NCI-H1436 treated with DMSO at 0.1 percent for 48 hours (cell line): ENCODE measurements at places on chromosomes 3 and 15.

GRCh38 chr3:36663666-36664291 is 100.6 kb downstream of the DCLK3 start:
- no peak for DNase-seq

GRCh38 chr3:129357616-129358015 is 70.8 kb downstream of the EFCAB12 start:
- DNase-seq = no peak

- no peak for DNase-seq
Observed at GRCh38 chr3:36477655-36478054, 97.4 kb downstream of the STAC start.

- DNase-seq = no peak
Observed at GRCh38 chr3:24229468-24230221, 265.0 kb downstream of the THRB start.

DNA sequence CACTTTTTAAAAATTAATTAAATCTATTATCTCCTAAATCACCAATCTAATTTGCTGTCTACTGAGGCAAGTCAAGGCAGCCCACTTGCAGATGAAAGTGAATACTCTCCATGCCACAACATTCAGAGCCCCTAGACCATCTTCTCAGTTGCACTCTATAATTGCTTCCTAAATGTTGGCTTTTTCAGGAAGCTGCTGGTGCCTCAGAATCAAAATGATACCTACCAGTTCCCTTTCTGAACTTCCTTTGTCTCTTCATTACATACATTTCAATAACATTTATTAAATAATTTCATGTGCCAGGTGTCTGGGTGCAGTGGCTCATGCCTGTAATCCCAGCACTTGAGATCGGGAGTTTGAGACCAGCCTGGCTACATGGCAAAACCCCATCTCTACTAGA is 124.1 kb downstream of the SERPINI1 start:
- DNase-seq = no peak

DNA sequence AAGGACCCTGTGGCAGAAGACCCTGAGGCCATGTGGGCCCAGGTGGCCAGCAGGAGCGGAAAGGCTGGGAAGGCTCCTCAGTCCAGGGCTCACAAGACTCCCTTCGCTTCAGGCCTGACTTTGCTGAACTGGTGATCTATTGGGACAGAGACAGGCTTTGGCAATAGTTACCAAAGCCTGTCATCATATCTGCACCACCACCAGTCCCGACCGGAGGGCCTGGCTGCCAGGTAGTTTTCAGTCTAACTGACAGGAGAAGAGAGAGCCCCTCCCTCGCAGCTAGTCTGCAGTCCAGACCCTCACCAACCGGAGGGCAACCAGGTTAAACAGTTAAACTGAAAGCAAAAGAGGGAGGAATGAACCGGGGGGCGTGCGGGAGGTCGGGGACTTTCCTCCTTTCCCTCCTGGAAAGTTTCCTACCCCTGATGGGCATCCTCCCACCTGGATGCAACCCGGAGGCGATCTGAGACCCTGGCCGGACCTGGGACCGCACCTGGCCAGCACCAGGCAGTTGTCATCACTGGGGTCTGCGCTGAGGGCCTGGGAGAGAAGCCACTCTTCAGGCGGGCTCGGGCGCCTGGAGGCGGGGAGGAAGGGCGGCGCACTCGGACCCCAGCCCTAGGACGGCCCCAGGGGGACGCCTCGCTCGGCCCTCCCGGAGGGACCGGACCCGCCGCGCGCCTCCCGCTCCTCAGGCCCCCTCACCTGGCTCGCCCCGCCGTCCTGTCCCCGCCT is 435 bp downstream of the RAB27A start:
- no peak for DNase-seq

DNA sequence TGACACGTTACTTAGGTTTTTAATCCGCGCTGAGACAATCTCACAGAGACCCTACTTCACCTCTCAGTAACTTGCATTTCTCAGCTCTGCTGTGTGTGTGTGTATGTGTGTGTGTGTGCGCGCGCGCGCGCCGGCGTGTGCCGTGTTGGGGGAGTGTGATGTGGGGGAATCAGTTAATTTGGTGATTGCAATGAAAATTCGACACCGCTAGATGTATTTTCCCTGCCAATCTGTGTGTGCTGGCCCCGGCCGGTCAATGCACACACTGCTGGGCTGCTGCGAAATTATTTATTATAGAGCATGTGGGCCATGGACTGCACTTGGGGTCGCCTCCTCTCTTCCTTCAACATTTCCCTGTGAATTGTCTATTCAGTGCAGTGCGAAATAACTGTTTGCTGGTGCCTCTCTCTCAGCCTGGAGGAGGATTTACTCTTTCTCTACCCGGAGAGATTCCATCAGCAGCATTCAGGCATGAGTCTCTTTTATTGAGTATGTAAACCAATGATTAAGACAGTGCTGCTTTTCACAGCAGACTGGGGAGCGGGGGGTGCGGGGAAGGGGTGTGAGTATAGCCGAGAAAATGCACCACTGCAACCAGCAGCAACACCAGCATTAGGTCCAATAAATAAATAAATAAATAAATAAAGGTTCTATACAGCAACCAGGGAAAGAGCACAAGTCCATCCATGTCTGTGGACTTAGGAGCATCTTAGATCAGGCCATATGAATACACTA is 2.9 kb downstream of the CADM2 start:
- DNase-seq = no peak

GRCh38 chr3:160134454-160134853 is 90.8 kb upstream of the C3orf80 start:
- DNase-seq = no peak

GRCh38 chr3:78908236-78908635 is 859.6 kb downstream of the ROBO1 start:
- no peak for DNase-seq

- DNase-seq = no peak
Observed at GRCh38 chr3:24981309-24981708, 446.8 kb upstream of the RARB start.

GRCh38 chr15:63133786-63134185 is 12.1 kb downstream of the LACTB start:
- no peak for DNase-seq

DNA sequence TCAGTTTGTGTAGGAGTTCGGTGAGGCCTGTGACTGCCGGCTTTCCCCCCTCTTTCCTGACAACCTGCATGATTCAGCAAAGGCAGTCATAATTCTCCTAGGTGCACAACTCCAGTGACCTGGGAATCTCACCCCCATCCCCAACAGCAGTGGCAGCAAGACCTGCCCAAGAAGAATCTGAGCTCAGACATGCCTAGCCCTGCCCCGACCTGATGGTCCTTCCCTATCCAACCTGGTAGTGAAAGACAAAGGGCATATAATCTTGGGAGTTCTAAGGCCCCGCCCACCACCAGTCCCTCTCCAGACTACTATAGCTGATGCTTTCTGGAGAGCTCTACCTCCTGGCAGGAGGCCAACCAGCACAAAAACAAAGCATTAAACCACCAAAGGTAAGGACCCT is 44.2 kb upstream of the ZBED2 start:
- DNase-seq = no peak

DNA sequence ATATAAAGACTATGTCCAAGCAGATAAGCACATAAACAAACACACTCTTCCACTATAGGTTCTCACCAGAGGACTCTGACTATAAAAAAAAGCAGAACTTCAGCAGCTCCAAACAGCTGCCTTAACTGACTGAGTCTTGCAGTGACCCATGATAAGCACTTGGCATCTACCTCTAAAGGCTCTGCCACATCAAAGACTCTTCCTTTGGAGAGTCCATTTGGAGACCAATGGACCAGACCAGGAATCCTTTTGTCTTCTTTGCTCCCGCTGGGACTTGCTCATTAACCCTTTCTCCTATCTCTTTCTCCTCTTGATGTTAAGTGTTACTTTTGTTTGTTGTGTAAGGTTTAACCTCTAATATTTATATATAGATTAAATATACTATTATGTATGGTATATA is 424.1 kb downstream of the RSL24D1 start:
- DNase-seq = no peak

DNA sequence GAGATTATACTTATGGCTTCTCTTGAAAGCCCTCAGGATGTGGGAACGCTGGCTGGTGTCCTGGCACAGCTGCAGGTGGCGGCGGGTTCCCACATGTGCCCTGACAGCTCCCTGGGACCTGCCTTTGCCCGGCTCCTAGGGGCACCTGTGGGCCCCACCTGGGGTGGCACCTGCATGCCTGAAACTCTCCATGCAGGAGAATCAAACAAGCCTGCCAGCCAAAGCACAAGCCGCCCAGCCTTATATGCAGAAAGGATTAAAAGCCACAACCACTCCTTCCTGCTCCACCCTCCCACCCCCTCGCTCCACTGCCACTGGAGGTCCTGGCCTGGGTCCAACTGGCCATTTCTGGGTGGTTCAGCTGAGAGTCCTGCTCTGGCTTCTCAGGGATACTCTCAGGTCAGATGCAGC is 18.1 kb downstream of the TRPM1 start:
- no peak for DNase-seq

GRCh38 chr3:27800261-27800660 is 78.1 kb upstream of the EOMES start:
- no peak for DNase-seq

- no peak for DNase-seq
Observed at GRCh38 chr15:73183071-73183470, 130.8 kb downstream of the NEO1 start.

GRCh38 chr3:48564022-48564421 is 441 bp upstream of the UCN2 start:
- DNase-seq = no peak

DNA sequence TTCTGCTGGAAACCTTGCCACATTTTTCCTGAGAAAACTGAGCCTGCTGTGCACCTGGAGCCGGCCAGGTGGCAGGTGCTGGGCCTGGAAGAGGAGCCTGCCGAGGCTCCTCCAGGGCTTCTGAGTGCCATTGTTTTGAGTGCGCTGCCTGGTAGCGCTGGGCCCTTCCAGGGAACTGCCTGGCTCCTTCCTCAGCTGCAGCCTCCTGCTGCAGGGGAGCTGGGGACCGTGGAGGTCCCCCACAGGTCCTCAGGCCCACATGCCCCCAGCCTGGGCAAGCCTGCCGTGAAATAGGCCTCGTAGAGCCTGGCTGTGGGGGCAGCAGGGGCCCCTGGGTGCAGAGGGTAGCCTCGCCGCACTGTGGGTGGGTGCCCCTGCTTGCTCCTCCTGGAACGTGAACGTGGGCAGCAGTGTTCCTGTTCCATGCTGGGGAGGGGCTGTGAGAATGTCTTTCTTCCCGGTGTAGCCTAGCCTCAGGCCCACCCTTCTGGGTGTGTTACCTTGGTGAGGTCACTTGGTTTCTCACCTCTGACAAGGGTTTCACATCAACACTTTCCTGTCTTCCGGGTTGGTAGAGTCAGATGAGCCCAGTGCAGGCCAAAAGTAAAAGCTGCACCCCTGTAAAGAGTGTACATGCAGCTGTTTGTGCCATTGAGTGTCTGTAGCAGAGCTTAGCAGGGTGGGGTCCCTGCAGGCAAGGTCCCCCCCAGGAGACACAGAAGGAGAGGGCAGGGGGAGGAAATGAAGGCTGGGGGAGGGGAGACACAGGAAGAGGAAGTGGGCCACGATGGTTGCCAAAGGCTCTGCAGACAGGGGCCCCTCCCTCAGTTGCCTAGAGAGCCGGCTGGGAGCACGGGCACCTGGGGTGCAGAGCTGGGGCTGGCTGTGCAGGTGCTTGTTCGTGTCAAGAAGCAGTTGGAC is 34.5 kb downstream of the KLF13 start:
- DNase-seq = no peak

DNA sequence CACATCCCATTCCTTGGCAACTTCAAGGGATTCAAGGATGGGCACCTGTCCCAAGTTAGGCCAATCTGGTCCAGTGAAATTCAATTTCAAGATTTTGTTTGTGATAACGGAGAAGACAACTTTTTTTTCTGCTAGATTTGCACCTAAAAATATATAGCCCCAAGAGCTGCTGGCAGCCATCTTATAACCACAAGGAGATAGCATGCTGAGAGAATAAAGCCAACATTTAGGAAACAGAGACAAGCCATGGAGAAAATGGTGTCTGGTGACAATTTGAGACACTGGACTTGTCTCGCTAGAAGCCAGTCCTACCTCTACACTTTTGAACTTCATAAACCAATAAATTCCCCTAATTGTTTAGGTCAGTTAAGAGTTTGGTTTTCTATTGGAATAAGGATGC is 5.4 kb downstream of the PARL start:
- DNase-seq = no peak

DNA sequence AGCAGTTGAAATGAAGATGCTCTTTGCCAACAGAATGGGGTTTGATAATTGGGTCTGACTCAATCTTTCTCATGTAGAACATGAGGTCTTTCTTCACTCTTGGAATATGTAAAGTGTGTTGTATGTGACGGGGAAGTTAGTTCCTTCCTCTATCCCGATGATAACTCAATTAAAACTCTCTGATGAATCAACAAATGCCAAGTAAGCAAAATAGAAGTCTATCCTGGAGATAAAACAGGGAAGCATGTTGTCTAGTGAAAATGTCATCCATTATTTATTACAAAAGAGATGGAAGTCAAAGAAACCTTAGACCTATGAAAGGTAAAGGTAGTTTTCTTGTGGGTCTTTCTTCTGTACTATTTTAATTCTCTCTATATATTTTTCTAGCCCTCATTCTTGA is 274.2 kb upstream of the ARRDC4 start:
- no peak for DNase-seq

DNA sequence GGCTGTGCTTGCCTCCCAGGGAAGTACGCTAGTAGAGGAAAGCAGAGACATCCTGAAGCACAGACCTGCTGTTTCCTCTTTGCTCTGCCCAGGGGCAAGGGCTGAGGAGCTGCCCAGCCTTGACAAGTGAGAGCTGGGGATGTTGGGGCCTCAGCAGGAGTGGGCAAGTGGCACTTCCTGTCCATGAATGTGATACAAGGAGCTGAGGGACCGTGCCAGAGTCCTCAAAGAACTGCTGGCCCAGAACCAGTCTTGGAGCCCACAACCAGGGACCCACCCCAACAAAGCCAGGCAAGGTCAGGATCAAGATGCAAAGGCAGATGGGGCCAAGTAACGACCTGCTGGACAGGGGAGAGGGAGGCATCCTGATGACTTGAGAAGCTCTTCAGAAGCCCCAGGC is 70.3 kb downstream of the TRIM42 start:
- no peak for DNase-seq

DNA sequence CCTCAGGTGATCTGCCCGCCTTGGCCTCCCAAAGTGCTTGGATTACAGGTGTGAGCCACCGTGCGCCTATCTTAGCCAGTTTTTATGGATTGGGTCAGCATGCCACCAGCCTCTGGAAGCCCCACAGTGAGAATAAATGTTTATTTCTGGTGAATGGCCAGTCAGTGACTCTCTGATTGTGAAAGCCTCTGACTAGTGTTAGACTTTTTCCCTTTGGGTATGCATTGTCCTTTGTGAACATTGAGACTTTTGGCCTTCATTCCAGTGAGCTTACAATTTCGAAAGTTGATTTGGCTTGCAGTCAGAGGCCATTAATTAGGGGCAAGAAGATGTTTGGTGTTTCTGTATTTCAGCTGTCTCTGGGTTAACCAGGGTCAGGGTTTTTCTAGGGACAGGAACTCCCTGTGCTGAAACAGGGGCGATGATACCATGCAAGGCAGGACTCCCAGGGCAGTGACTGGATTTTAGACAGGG is 274.5 kb upstream of the C2CD4B start:
- DNase-seq = no peak

DNA sequence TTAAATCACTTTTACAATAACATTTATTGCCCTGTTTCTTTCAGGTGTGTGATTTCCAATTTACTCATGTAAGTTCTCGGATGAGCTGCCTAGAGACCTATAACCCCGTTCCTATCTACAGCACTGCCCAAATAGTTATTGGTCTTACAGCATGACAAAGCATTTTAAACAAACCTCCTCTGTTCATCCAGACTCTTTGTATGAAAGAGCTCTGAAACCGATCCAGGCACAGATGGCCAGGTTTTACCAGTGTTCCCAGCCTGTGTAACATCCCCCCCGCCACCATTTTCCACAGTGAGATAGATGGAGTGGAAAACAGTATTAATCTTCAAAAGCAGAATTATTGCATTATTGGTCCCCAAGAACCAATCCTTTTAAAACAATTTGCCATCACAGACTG is 59.0 kb upstream of the SPTSSB start:
- DNase-seq = no peak
